ENCODE measurements at places on chromosomes 11 and 22. TPM values are rescaled to one million over a fixed set of nuclear protein-coding genes. Genes with fewer than 3 reads are reported as not detected.

- DNase-seq, result no peak
Measured at GRCh38 chr22:42511401-42511891, 8.2 kb downstream of the RRP7A start.

DNA sequence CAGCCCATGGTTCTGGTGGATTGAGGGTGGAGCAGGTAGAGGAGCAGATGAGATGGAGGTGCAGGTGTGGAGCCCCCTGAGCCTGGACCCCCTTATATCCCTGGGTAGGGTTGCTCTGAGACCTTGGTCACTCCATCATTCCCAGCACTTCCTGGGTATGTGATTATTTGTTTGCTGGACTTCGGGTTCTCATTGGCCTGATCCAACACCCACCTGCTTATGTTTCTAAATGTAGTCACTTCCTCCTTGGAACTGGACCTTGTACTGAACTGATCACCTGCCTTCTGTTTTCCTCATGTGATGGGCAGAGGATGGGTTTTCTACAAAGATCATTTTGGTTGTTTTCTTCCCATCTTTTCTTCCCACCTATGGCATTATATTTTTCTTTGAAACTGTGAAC lies at the start of gene KRTAP5-4:
Gene KRTAP5-4, minus strand, starts transcription at position 53 of the 400 bp plus-strand sequence. Its CDS starts 45 bp downstream, at position 8.
- no peak for DNase-seq

- DNase-seq, result peak; percentile 20
Measured at GRCh38 chr11:27621405-27622161, 78.7 kb downstream of the BDNF start.

OR5B21 gene
- not detected for total RNA-seq

DNA sequence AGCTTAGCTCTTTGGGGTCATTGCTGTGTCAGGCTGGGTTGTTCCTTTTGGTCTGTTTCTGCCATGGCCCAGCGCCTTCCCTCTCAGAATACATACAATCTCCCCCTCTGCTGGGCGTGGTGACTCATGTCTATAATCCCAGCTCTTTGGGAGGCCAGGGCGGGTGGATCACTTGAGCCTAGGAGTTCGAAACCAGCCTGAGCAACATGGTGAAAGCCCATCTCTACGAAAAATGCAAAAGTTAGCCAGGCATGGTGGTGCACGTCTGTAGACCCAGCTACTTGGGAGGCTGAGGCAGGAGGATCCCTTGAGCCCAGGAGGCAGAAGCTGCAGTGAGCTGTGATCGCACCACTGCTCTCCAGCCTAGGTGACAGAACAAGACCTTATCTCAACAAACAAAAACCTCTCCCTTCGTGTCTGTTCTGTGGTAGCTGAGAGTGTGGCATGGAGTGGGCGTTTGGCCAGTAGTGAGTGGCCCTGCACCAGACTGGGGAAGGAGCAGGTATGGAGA lies 46.7 kb upstream of the RAB1B start:
- DNase-seq, result peak; percentile 10

GRCh38 chr22:43301866-43302265 lies 41.3 kb downstream of the SCUBE1 start:
- DNase-seq, result no peak

TMPRSS5 gene
- not detected for total RNA-seq

OR52E6 gene
- not detected for total RNA-seq

DNA sequence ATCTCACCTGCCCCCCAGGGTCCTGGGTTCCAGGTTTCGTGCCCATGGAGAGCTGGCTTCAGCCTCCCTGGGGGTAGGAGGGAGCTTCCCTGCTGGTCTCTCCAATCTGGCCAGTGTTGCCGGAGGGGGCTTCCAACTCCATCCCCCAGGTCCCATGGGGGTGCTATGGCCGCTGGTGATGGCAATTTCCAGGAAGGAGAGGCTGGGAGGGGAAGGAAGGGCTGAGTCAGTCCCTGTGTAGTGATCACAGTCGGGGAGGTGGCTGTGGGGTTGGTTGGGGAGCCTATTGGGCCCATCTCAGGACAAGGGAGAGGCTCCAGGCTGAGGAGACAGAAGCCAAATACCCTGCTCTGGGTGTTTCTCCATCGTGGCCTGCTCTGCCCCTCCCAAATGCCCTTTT lies 5.7 kb upstream of the CDC42EP2 start:
- DNase-seq, result no peak

SLCO2B1 gene
- 0.60 TPM for total RNA-seq

CHRNA10 gene
- total RNA-seq, result 0.20 TPM

DNA sequence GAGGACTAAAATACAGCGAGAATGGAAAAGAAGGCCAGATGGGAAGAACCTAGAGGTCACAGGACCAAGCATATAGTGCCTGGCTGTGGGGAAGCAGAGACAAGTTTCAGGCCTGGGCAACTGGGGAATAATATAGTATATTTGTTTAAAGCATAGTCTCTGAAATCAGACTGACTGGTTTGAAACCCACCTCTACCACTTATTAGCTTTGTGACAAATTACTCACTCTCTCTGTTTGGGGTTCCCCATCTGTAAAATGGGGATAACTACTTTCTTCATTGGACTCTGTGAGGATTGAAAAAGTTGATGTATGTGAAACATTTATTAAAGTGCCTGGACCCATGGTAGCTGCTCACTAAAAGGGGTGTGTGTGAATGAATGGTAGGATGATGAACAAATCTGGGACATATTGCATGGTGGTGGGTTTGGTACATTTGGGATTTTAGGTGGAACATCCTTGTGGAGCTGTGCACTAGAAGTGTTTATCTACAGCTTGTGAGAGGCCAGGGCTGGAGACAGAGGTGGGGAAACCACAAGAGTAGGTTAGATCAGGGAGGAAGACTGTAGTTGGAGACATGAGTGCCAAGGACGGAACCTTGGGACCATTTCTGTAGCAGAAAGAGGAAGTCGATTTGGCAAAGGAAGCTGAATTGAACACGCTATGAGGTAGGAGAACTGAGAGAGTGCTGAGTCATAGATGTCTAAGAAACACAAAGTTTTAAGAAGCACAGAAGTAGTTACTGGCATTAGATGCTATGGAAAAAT lies 52.6 kb downstream of the SWAP70 start:
- peak; percentile 82 for DNase-seq
